ENCODE measurements at places on chromosomes 16 and 17.

- no peak for DNase-seq
Measured at GRCh38 chr16:68782198-68783174, 45.4 kb downstream of the CDH1 start.

- no peak for DNase-seq
Measured at GRCh38 chr16:50280932-50281331, 14.6 kb downstream of the ADCY7 start.

DNA sequence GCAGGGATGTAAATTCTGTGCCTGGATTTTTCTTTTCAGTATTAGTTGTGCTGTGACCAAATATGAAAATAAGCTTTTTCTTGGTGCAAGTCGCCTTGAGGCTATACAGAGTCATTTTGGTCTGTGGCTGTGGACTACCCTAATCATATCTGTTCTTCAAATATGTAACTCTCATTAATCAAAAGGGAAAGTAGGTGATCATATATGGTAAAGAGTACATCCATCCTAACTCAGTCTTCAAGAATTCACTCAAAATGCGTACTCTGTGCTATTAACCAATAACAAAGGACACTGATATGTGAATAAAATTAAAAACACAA is 2.6 kb downstream of the CPD start:
- no peak for DNase-seq

GRCh38 chr16:69932691-69933392 is 18.3 kb upstream of the CLEC18A start:
- no peak for DNase-seq

DNA sequence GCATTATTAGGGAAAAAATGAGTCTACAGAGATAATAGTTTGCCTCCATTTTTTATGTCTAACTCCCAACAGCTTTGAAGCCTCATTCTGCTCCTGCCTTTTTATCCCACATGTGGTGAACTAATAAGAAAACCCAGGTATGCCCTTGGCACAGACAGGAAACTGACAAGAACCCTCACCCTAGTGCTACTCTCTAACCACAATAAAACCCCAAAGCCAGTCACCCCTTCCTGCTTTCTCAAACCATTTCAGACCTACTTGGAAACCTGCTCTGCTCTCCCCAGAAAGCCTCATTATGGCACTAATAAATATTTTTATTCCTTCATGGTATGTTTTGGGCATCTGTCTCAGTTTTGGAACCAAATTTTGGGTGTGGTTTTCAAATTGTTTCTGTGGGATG is 3.9 kb upstream of the MARVELD3 start:
- DNase-seq: no peak

DNA sequence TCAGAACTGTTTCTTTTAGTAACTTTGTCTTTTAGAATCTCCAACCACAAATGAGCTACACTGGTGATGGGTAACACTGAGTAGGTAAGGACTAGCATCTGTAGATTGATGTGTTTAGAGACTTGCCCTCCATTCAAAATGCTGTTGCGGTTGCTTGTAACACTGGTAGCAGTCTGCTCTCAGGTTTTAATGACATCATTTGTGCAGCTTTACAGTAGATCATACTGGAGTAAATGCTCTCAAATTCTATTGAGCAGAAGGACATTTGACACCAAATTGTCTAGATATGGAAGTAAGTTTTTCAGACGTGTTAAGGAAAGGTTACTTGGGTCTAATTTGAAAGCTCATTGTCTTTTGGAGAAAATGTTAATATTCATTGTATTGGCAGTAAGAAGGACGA is 98.8 kb downstream of the NLK start:
- no peak for DNase-seq

DNA sequence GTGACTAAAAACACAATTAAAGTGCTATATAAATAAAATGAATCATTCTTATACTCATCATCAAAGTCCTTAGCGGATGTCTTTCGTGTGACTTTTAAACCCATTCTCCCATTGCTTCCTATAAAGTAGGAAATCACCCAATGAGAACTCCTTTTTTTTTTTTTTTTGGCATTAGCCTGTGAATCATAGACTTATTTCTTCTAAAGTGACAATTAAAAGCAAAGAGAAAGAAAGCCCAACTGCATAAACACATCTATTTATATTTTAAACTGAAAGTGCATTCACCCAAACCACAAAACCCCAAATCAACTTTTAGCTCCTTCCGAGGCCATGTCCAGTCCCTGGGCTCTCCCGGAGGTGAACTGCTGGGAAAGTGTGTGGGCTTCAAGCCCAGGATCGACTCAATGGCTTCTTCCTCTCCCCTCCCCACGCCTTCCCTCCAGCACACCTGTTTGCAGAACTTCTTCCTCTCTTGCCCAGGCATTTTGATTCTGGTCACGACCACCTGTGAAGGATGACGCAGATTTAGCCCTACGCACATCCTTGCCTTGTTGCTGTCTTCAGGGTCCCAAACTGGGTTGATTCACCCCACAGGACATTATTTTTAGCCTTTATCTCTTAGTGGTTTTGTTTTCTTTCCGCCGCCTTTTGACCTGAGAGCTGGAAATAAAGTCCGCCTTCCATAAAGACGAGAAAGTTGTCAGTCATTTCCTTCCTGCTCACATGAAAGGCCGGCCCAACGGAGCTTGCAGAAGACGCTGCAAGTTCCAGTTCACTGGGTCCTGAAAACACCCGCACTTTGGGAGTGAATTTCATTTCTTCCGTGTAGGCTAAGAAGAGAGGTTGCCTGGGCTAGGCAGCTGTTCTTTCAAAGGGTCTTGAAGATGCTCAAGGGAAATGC is 166.8 kb downstream of the MAP2K6 start:
- DNase-seq: no peak

DNA sequence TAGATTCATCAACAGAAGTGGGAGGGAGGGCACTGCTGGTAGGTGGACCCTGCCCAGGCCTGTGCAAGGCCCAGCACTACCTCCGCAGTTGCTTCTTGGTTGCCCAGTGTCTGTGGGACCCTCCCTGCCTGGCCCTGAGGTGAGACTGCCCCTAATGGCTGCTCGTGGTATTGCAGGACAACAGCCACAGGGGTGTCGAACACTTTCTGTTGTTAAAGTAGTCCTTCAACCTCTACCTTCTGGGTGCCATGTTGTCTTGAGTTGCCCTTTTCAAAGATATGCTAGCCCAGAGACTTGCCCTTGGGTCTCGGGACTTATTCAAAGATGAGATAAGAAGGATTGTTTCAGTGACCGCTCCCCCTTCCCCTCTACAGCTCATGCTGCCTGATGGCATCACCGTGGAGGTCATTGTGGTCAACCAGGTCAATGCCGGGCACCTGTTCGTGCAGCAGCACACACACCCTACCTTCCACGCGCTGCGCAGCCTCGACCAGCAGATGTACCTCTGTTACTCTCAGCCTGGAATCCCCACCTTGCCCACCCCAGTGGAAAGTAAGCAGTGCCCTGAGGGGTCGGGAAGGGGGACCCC is 29.1 kb downstream of the AKAP1 start:
- DNase-seq: peak; percentile 61

DNA sequence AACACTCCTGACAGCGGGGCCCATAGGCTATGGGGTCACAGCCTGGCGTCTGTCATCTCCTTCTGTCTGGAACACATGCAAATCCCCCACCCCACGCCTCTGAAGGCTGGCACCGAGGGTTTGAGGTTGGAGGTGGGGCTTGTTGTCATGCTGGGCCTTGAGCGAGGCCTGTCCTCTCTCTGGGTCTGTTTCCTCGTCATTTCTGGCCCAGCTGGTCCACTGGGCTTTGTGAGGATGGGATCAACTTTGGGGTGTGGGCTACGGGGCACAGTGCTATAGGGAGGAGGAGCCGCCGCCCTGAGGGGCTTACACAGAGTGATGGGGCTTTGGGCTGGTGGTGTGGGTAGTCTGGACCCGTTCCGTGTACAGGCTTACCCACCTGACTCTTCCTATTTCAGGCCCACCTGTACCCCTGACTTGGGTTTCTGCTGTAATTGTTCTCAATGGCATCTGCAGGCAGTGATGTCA is 87.5 kb downstream of the AMFR start:
- no peak for DNase-seq

DNA sequence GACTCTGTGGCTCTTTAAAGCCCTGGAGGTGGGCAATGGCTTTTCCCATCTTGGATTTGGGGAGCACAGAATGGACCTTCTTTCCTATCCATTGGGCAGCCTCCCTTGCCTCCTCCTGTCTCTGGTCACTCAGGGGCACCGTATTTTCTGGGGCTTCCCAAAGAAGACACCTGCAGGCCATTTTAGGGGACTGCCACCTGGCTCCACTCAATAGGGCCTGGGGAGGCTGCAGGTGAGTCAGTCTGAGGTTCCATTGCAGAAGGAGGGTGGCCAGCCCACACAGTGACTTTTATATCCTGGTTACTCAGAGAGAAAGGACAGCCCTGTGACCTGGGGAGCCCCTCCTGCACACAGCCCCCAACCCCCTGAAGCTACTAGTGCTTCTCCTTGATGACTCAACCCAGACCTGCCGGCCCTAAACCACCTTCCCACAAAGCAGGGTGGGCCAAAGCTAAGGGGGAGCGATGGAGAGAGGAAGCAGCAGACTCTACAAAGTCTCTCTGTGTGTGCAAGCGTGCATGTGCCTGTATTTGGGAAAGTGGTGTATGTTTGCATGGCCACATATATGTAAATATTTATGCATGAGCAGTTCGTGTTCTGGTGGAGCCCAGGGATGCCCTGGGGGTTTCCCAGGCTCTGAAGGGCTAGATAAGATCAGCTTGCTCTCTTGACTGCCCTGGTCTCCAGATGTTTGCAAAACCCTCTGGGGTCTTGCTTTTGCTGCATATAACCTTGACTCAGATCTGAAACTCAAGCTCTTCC is 5.0 kb downstream of the CX3CL1 start:
- DNase-seq: no peak

DNA sequence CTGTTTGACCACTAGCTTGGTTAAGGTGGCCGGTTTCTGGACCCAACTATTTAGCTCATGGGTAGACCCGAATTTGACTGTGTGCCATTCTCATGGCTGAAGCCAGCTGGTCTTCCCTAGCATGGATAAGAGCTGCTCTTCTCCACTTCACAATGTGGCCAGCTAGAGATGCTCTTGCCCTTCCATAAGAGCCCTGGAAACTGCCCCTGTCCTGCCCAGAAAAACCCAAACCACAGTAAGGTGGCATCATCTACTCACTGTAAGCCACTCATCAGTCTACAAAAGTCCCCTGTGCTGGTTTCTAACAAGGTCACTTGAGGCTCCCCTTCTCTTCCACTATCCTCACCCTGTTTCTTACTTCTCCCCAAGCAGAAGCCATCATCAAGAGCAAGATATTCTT is 165.1 kb downstream of the HS3ST2 start:
- no peak for DNase-seq

DNA sequence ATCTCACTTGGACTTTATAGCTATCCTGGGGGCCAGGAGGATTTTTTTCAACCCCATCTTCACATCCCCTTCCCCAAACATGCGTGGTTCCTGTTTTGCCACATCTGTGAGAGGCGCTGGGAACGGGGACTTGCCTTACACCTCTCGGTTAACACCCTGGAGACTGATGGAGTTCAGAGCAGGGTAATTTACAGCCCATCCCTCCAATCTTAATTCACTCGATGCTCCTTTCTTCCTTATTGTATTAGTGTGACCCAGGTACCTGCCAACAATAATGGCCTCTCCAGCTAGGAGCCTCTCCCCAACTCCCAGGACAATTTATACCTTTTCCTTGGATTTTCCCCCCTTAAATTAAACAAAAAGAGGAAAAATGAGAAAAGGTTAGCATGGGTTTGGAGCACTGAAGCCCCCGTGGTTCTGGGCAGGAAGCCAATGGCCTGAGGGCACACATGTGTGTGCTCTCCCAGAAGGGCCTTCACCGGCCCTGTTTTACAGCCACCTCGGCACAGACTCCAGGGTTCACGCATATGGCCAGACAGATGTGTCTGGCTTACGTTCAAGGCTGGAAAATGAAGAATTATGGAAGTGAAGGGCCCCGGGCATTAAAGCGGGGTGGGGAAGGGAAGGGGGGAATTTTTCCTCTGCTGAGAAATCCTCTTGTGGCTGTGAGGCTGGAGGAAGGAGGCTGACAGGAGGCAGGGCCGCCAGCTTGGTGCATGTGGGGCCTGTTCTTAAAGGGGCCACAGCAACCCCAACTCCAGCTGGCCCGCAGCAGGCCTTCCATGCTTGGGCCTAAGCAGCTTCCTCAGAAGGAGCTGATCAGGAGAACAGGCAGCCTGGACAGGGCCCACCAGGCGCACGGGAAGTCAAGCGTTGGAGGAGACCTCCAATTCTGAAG is 21.4 kb downstream of the HIC1 start:
- no peak for DNase-seq

- DNase-seq: no peak
Measured at GRCh38 chr17:17523001-17523730, 27.0 kb upstream of the RASD1 start.

- no peak for DNase-seq
Measured at GRCh38 chr17:37147301-37147812, 198.6 kb downstream of the AATF start.

- DNase-seq: no peak
Measured at GRCh38 chr17:8479431-8479947, 43.8 kb downstream of the NDEL1 start.

DNA sequence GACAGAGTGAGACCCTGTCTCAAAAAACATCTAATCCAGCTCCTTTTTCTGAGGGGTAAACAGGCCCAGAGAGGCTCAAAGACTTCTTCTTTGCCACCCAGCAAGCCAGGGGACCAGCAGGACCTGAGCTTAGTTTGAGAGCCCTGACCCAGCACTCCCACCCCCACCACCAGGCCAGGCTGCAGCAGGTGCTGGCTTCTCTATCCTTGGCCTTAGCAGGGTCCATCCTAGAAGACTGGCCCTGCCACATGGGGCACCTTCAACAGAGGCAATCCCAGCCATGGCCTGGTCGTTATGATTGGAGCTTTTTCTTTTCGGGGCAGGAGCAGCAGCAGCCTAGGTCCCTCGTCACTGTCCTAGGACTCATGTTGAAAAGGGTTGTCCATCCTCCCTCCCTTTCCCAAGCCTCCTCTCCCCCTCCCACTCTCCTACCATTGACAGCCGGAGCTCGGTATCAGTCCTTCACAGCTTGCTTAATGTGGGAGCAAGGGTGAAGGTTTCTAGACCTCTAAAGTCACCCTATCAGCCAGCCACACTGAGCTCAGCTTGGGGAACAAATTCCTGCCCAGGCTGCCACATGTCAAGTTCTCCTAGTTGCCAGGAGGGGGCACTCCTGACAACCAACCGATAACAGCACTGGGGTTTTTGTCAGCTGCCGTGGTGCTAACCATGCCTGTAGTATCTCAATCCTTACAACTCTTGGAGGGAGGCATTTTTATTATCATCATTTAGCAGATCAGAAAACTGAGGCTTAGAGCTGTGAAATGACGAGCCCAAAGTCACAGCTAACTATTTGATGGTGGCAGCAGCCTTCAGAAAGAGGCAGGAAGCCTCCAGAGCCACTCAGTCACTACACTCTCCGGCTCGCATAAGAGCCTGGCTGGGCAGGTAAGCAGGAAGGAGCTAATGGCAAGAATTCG is 11.2 kb downstream of the MRPL27 start:
- DNase-seq: peak; percentile 37

- no peak for DNase-seq
Measured at GRCh38 chr17:43028221-43028861, 3.3 kb downstream of the RND2 start.

- no peak for DNase-seq
Measured at GRCh38 chr17:70172923-70173322, 3.6 kb downstream of the KCNJ2 start.

DNA sequence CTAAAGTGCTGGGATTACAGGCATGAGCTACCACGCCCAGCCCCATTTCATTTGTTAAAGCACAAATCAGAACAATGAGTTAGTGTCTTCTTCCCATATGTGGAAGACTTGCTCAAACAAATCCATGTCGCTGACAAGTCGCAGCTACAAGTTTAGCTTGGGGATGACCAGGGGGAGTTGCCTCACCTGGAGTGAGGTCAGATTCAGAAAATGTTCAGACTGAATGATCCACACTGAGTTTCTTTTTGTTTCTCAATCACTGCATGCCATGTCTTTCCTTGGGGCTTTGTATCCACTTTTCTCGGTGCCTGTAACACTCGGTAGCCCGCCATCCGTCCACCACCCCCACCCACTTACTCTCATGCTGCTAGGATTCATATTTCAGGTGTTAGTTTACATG is 437.3 kb upstream of the DYNLRB2 start:
- DNase-seq: no peak
